Hematopoietic multipotent progenitor cell treated with erythropoietin and hydrocortisone succinate and interleukin-3 and kit ligand, for 8 days (in vitro differentiated cells): ENCODE measurements at places on chromosomes 7 and 10.
A peak's percentile ranks its signal among the peaks of the same experiment; 100 is the strongest.

DNA sequence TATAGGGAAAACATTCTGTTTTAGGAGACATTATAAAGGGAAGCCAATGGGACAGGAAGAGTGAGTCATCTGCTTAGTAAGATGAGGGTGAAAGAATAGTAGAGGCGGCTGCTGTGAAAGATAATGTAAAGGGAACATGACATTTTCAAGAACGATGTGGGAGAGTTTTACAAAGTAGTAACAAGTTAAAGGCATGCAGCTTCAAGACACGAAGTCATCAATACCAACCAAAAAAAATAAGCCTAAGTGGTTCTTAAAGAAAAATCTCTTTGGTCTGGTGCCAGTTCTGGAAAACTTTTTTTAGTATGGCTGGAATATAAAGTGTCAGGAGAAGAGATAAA lies 6.1 kb downstream of the GSTO1 start:
- DNase-seq = peak; percentile 77

DNA sequence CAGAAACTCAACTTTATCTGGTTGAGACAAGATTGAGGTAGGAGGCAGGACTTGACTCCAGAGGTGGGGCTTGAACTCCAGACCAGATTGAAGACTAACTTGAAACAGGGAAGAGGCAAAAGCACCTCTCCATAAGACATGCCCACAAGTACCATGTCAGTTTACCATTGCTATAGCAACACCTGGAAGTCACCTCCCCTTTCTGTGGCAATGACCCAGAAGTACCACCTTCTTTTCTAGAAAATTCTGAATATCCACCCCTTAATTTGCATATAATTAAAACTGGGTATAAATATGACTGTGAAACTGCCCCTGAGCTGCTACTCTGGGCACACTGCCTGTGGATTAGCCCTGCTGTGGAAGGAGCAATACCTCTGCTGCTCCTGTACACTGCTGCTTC lies 4.9 kb upstream of the TOMM7 start:
- no peak for DNase-seq

DNA sequence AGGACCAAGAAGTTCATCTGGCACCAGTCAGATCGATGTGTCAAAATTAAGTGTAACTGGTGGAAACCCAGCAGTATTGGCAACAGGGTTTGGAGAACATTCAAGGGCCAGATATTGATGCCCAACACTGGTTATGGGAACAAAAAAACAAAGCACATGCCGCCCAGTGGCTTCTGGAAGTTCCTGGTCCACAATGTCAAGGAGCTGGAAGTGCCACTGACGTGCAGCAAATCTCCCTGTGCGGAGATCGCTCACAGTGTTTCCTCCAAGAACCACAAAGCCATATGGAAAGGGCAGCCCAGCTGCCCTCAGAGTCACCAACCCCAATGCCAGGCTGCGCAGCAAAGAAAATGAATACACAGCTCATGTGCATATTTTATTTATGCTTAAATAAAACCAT lies 10.1 kb upstream of the C7orf33 start:
- no peak for DNase-seq

DNA sequence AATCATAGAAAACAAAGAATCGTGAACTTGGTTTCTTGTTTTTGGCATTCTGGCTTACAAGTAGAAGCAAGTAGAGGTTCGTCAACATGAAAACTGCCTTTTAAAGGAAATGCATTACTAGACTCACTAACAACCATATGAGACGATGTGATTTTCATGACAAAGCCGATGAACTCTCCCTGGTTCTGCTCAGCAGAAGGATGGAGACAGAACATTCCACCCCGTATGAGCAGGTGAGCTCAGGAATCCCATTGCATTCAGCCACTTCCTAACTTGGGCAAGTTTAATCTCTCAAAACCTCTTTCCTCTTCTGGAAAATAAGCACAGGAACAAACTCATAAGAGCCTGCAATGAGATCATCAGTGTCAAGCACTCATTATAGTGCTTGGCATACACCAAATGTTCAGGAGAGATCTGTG lies 57.4 kb upstream of the SVIL start:
- no peak for DNase-seq

DNA sequence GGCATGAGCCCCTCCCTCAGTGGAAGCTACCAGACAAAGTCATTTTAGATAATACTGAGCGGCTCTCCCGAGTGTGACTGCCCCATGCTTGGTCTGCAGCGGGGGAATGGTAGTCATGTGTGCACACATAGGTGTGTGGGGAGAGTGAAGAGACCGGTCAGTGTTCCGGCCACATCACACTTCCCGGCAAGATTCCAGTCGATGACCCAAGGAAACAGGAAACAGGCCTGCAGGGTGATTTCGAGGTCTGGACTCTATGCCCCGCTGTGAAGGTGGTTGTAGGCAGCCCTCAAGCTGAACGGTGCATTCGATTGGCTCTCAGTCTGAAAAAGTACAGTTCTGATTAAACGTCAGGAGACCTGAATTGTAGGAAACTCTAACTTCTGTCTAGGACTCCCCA lies 73.2 kb downstream of the SYPL1 start:
- no peak for DNase-seq

- no peak for DNase-seq
These were observed 1.7 kb upstream of the CHST15 start for GRCh38 chr10:124095096-124095495.

DNA sequence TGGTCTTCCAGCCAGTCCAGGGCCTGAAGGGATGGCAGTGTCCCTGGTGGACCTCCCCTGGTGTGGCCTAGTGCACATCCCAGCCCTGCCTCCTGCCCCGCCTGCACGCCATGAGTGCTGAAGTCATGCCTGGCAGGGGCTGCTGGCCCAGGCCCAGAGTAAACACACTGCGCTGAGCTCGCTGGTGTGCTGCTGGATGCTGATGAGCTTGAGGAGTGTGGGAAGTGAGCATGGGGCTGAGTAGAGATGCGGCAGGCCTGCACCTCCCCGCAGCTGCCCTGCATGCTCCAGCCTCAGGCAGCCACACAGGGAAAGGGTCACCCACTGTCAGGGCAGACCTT lies 43.2 kb downstream of the HTRA1 start:
- DNase-seq = no peak

DNA sequence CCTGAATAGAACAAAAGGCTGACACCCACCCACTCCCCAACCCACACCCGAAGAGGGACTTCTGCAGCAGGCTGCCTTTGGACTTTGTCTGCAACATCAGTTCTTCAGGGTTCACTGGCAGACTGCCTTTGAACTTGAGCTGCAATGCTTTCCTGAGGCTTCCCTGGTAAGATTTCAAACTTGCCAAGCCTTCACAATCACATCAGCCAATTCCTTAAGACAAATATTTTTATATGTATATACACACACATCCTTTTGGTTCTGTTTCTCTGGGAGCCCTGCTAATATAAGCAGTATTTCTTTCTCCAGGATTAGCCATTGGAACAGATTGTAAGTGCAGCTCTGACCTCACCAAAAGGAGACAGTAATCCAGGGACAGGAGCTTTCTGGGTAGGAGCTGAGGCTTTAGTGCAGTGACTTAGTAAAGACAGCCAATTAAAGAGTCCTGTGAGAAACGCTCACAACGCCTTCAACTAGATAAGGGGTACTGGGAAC lies 55.6 kb upstream of the KMT2E start:
- no peak for DNase-seq

- DNase-seq = no peak
These were observed 750.1 kb upstream of the SORCS1 start for GRCh38 chr10:107914450-107915214.

- peak; percentile 1 for DNase-seq
These were observed 1.0 kb upstream of the FAM20C start for GRCh38 chr7:191105-191980.

DNA sequence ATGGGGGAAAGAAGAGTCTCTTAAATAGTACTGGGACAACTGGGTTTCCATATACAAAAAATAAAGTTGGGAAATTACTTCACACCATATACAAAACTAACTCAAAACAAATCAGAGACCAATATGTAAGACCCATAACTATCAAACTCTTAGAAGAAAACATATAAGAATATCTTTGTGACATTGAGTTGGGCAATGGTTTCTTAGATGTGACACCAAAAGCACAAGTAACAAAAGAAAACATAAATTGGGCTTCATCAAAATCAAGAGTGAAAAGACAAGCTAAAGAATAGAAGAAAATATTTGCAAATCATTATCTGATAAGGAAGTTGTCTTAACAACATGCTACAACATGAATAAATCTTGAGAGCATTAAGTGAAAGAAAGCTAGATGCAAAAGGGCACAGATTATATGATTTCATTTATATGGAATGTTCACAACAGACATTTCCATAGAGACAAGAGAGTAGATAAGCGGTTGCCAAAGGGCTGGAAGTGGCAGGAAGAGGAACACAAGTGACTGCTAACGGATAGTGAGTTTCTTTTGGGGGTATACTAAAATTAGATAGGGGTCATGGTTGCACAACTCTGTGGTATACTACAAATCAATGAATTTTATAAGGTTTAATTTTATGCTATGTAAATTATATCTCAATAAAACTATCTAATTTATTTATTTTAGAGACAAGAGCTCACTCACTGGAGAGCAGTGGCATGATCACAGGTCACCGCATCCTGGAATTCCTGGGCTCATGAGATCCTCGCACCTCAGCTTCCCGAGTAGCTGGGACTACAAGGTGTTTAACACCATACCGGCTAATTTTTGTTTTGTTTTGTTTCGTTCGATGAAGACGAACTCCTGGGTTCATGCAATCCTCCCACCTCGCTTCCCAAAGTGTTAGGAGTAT lies 35.4 kb downstream of the JMJD1C start:
- no peak for DNase-seq

DNA sequence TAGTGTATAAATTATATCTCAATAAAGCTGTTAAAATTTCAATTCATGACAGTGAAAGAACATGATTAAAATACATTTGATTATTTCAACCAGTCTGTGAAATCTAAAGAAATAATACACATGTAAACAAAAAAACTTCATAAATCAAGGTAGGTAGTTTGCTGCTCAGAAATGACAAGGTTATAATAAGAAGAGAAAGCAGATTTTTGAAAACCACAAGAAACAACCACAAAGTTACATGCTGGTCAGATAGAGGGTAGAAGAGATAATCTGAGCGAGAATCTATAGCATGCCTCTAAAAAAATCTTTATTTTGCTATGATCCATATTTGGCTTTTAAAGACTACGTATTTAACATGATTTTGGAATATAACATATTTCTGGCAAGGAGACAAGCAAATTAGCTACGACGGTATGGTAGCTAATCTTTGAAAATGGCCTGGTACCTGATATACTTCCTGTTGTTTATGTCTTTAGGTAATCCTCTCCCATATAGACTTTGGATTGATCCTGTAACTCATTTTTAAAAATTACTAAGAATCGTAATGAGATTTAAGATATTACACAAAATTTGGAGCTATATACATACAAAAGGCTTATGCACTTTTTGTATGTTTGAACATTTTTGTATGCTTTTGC lies 23.5 kb upstream of the VCL start:
- DNase-seq = no peak

- DNase-seq = no peak
These were observed 68.9 kb downstream of the MYOF start for GRCh38 chr10:93413252-93413689.
